Suprapubic skin (tissue), 4 donors: ENCODE measurements at places on chromosomes 11 and 22.

GRCh38 chr11:111376181-111376871 lies 2.7 kb downstream of the POU2AF1 start:
- no peak for DNase-seq
- H3K4me1 ChIP-seq = peaks cover 15% of the 10 kb centered on the region
- H3K27ac ChIP-seq = no peak overlapping the region
- H3K4me3 ChIP-seq = no peak overlapping the region
- H3K27me3 ChIP-seq = no peaks in the 10 kb centered on the region

DNA sequence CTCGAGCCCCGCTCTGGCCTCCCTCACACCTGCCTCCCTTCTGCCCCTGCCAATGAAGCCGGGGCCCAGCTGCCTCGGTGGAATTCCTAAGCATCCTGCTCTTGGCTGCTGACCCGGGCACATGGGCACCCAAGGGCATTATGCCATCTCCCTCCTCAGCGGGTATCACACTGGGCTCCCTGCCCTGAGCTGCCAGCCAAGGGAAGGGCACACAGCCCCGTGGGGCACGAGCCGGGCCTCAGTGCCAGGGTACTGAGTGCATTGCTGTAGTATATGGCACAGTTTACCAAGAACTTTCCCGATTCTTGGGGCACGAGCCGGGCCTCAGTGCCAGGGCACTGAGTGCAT lies 43.8 kb upstream of the JAM3 start:
- no peak for DNase-seq
- H3K36me3 ChIP-seq = no peaks in the 10 kb centered on the region
- peaks cover 12% of the 10 kb centered on the region for H3K4me1 ChIP-seq
- no peak overlapping the region for H3K27ac ChIP-seq
- H3K4me3 ChIP-seq = no peak overlapping the region

- H3K27me3 ChIP-seq = no peaks in the 10 kb centered on the region
- DNase-seq = no peak
- no peak overlapping the region for H3K27ac ChIP-seq
- no peak overlapping the region for H3K4me3 ChIP-seq
- peaks cover 4% of the 10 kb centered on the region for H3K4me1 ChIP-seq
These were observed 6.6 kb upstream of the CCDC83 start for GRCh38 chr11:85848556-85848955.

DNA sequence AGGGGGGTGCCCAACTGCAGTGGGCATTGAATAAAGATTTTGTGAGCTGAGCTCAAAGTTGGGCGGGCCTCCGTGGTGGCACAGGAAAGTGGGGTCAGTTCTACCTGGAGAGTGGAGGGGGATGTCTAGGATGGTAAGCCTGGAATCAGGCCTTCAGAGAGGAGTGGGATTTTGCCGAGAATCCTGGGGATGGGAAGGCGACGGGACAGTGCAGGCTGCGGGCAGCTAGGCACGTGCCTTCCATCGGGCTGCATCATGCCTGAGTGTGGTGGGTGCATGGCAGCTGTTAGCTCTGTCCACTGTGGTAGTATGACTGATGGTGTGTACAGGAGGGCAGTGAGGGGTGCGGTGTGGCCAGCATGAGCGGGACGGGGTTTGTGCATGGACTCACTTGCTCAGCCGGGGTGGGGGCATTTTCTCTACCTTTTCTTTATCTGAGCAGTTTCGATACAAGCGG lies 3.6 kb downstream of the SHANK3 start:
- peak overlapping the region; percentile 56 for H3K4me3 ChIP-seq
- H3K27me3 ChIP-seq = peaks cover 32% of the 10 kb centered on the region
- no peak for DNase-seq
- peaks cover 25% of the 10 kb centered on the region for H3K4me1 ChIP-seq
- H3K36me3 ChIP-seq = peaks cover 6% of the 10 kb centered on the region
- no peak overlapping the region for H3K27ac ChIP-seq

- H3K36me3 ChIP-seq = no peaks in the 10 kb centered on the region
- H3K4me3 ChIP-seq = no peak overlapping the region
- no peak overlapping the region for H3K27ac ChIP-seq
- no peaks in the 10 kb centered on the region for H3K4me1 ChIP-seq
- DNase-seq = no peak
These were observed 142.5 kb downstream of the C11orf91 start for GRCh38 chr11:33558097-33558496.

GRCh38 chr11:97290464-97291041 lies 900.7 kb downstream of the JRKL start:
- H3K27ac ChIP-seq = no peak overlapping the region
- no peaks in the 10 kb centered on the region for H3K4me1 ChIP-seq
- H3K4me3 ChIP-seq = no peak overlapping the region
- no peaks in the 10 kb centered on the region for H3K36me3 ChIP-seq
- DNase-seq = no peak

DNA sequence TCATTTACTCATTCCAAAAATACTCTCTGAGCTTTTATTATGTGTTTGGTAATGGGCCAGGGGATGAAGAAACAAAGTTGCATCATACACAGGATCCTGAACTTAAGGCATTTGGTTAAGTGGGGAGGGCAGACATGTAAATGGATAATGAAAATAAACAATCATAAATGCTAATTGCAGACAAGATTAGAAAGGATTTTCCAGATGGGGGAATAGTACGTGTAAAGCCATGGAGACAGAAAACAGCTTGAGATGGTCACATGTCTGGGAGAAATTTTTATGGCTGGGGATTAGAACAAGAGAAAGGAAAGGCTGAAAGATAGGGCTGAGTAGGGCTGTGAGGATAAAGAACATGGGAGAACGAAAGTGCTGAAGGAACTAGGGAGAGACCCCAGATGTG lies 534.3 kb upstream of the LARGE1 start:
- H3K4me1 ChIP-seq = no peaks in the 10 kb centered on the region
- H3K4me3 ChIP-seq = no peak overlapping the region
- H3K27me3 ChIP-seq = no peaks in the 10 kb centered on the region
- no peaks in the 10 kb centered on the region for H3K36me3 ChIP-seq

DNA sequence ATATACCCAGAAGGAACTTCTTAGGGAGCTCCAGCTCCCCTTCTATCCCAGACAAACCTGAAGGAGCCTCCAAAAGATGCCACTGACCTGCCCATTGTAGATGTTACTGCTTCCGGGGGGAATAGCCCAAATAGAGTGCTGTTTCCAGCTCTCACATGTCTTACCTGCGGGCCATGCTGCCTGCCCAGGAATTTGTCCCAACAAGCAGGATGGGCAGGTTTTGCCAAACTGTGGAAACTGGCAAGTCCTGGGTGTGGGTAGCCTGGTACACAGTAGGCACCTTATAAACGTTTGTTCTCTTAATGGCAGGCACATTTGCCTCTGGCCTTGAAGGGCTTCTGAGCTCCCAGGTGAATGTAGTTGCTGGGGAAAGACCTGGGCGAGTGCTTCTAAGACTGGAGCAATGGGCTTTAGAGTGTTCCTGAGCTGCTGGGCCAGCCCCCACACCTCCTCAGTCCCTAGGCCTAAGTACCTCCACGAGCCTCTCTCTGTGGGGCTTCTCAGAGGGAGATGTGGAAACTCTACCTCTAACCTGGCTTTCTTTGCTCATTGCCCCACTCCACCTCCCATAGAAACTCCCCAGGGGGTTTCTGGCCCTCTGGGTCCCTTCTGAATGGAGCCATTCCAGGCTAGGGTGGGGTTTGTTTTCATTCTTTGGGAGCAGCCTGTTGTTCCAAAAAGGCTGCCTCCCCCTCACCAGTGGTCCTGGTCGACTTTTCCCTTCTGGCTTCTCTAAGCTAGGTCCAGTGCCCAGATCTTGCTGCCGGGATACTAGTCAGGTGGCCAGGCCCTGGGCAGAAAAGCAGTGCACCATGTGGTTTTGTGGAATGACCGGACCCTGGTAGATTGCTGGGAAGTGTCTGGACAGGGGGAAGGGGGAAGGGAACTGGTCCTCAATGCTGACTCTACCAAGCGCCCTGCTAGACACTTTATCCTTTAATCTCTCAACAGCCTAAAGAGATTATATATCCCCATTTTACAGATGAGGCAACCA lies 37.2 kb downstream of the LIMK2 start:
- no peak for DNase-seq
- peak overlapping the region; percentile 56 for H3K4me3 ChIP-seq
- H3K4me1 ChIP-seq = peaks cover 55% of the 10 kb centered on the region

DNA sequence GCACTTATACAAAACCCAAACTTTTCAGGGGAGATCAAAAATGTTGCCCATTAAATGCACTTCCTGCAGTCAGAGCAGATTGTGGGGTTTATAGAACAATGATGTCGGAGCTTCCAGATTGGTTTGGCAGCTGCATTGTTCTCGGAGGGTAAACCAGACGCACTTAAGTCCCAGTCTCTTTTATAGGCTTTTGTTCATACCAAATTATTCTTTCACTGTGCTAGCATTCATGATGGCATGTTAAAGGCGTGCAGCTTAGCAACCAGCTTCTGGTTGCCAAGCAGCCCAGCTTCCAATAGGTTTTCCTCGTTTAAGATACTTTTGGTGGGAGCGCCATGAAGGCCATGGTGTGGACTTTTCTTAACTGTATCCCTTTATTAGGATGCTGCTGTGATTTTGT lies 40.9 kb downstream of the ZC3H12C start:
- DNase-seq = no peak
- no peak overlapping the region for H3K27ac ChIP-seq
- no peaks in the 10 kb centered on the region for H3K27me3 ChIP-seq
- peaks cover 5% of the 10 kb centered on the region for H3K4me1 ChIP-seq
- no peak overlapping the region for H3K4me3 ChIP-seq
- peaks cover 7% of the 10 kb centered on the region for H3K36me3 ChIP-seq

GRCh38 chr11:79498667-79499066 lies 57.8 kb upstream of the TENM4 start:
- H3K27ac ChIP-seq = no peak overlapping the region
- no peak overlapping the region for H3K4me3 ChIP-seq
- DNase-seq = no peak
- no peaks in the 10 kb centered on the region for H3K36me3 ChIP-seq

DNA sequence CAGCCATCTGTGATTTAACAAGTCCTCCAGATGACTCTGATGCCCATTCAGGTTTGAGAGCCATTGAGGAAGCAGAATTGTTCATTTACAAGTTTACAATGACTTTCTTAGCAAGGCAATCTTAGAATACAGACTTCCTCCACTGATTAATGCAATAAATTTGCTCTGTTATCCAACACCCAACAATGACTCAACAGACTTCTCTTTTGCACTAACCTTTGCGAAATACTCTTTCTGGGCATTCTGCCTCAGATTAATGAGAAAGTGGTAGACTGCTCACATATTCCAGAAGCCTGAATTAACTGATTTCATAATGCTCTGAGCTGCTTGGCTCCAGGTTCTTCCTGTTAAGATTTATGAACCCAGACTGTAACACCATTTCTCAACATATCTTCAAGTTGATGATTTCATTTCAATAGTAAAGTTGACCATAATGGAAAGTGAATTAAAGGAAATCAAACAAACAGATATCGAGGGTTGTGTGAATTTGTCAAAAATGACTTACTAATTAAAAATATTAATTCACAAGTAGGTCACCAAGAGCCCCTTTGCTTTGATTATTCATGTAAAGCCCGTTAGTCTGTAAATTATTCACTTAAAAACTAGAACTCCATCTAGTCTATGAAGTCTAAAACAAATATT lies 70.5 kb upstream of the BLID start:
- no peak overlapping the region for H3K27ac ChIP-seq
- H3K36me3 ChIP-seq = no peaks in the 10 kb centered on the region
- H3K4me1 ChIP-seq = peaks cover 10% of the 10 kb centered on the region

DNA sequence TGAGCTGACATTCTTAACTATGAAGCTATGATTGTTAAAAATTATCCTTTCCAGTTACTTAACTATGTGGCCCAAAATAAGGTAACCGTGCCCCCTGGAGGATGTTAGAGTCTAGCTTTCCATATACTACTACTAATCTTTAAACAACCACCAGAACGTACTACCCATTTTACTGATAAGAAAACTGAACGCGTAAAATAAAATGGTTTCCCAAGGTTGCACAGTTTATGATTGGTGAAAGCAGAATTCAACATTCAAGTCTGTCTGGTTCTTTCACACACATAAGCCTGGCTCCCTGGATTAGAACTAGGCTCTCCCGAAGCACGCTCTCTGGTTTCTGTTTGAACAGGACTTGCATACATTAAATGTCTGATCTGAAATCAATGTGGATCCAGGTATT lies 437.8 kb upstream of the CCDC90B start:
- no peaks in the 10 kb centered on the region for H3K27me3 ChIP-seq
- H3K4me3 ChIP-seq = peak overlapping the region; percentile 38
- DNase-seq = no peak
- H3K36me3 ChIP-seq = no peaks in the 10 kb centered on the region
- peaks cover 39% of the 10 kb centered on the region for H3K4me1 ChIP-seq

GRCh38 chr11:125170001-125170509 lies 5.5 kb downstream of the PKNOX2 start:
- H3K36me3 ChIP-seq = no peaks in the 10 kb centered on the region
- H3K4me1 ChIP-seq = peaks cover 17% of the 10 kb centered on the region
- no peak overlapping the region for H3K4me3 ChIP-seq
- DNase-seq = no peak
- no peak overlapping the region for H3K27ac ChIP-seq

GRCh38 chr11:65132238-65132987 lies 1.9 kb downstream of the SYVN1 start:
- H3K4me3 ChIP-seq = peak overlapping the region; percentile 80
- no peak overlapping the region for H3K27ac ChIP-seq
- H3K4me1 ChIP-seq = peaks cover 34% of the 10 kb centered on the region
- H3K27me3 ChIP-seq = no peaks in the 10 kb centered on the region
- peak; percentile 65 for DNase-seq

DNA sequence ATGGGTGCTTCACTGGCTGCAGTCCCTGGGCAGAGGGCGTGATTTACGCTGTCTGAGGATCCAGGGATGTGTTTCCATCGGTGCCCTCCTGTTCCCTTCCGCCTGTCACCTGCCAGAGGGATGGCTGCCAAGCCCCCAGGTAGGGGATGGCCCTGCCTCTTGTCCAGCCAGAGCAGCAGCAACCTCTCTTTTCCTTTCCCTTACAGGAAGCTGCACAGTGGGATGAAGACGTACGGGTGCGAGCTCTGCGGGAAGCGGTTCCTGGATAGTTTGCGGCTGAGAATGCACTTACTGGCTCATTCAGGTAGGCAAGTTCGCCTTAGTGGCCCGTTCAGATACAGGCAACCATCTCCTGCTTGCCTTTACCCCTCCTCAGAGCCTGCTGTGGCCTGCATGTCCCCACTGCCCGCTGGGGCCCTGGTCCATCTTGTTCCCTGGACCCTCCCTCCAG lies 96.6 kb downstream of the ZBTB16 start:
- H3K27me3 ChIP-seq = no peaks in the 10 kb centered on the region
- H3K4me3 ChIP-seq = no peak overlapping the region
- peaks cover 29% of the 10 kb centered on the region for H3K36me3 ChIP-seq
- peak overlapping the region; percentile 100 for H3K27ac ChIP-seq
